Erythroblast (primary cell): ENCODE measurements at places on chromosomes 7 and 10.

DNA sequence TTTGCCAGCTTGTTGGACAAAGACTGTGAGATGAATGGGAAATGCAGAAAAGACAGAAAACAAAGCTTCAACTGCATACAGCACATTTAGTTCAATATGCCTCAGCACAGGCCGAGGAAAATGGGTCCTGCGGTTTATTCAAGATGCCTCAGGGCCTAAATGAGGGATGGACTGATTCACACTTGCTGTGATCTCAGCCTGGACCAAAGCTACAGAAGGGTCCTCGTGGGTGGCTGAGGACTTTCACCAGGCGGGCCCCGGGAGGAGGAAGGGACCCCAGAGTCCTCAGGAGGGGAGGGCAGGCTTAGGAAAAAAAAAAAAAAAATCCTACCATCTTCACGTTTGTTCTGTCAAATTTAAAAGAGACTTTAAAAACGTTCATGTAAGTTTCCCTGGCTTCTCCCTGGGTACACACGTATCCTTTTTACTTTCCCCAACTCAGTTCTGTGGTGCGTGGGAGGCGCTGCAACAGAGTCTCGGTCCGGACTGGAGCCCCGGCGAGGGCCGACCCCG lies 624 bp upstream of the ZNF783 start:
- DNase-seq, result peak; percentile 38

DNA sequence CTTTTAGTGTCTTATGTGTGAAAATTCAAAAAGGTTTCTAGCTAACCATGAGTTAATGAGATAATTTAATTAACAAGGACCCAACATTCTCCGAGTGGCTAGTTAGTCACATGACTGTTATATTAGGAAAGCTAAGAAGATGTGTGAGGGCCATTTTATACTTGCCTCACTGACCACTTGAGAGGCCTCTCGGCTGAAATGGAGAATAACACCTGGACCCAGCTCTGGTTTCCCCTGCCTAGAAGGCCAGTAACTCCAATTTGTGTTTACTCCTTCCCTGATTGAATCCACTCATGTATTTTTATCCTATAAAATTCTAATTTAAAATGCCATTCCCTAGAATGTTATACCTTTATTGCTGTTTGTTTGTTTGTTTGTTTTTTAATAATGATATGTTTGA lies 1091.2 kb downstream of the KCNMA1 start:
- no peak for DNase-seq

- DNase-seq, result no peak
Observed at GRCh38 chr7:50940621-50941020, 157.9 kb upstream of the GRB10 start.

GRCh38 chr7:20896996-20897395 lies 110.3 kb upstream of the SP8 start:
- DNase-seq, result no peak

GRCh38 chr10:125016611-125017202 lies 74.8 kb downstream of the ZRANB1 start:
- DNase-seq, result no peak

DNA sequence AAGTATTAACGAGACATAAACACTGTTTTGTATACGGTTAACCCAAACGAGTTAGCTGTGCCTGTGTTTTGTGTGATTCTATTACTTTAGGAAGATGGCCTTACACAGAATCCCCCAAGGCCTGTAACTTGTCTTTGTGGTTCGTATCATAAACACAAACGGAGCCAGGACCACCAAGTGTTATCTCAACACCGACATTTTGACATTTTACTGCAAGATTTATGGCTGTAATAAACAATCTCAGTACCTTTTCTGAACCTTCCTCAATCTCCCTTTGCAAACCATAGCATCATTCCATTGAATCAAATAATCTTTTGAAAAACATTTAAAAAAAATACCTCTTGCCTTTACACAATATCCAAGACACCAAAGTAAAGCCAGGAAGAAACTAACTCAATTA lies 2.4 kb upstream of the HOXA4 start:
- no peak for DNase-seq

GRCh38 chr10:895324-895723 lies 36.2 kb downstream of the LARP4B start:
- DNase-seq, result no peak

DNA sequence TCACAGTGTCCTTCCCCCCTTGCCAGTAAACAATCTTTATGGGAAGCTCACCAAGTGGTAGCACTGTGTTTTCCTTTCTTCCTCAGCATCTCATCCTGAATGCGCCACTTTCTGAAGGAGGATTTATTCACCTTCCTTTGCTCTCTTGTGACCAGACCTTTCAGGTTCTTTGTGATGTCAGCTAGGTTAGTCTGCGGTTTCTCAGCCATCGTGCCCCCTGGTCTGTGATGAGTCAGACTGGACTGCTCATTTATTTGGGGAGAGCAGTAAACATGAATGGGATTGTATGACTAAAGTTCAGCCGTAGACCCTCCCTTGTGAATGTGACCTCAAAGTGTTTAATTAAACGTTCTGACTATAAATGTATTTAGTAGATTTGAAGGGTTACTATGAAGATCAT lies 235.1 kb upstream of the CELF2 start:
- no peak for DNase-seq

- DNase-seq, result no peak
Observed at GRCh38 chr10:7045891-7046599, 364.8 kb downstream of the SFMBT2 start.

- DNase-seq, result no peak
Observed at GRCh38 chr7:112112822-112113255, 93.4 kb downstream of the DOCK4 start.

DNA sequence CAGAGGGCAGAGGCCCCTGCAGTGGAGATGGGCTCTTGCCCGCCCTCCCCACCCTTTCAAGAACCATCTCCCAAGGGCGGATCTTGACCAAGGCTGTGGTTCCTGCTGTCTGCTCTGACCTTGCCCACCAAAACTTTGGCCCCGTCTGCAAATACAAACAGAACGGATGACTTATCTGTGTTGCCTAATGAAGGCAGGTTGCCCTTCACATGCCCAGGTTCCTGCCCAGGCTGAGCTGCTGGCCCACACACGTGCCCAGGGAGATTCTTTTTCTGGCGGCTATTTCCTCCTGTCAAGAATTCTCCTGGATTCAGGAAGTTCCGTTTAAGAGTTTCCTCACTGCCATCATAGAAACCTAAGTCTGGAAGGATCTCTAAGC lies 78.3 kb downstream of the PROSER2 start:
- DNase-seq, result no peak

GRCh38 chr10:127537924-127538323 lies 11.2 kb upstream of the NPS start:
- no peak for DNase-seq

GRCh38 chr7:95577137-95577536 lies 19.2 kb downstream of the PDK4 start:
- no peak for DNase-seq

DNA sequence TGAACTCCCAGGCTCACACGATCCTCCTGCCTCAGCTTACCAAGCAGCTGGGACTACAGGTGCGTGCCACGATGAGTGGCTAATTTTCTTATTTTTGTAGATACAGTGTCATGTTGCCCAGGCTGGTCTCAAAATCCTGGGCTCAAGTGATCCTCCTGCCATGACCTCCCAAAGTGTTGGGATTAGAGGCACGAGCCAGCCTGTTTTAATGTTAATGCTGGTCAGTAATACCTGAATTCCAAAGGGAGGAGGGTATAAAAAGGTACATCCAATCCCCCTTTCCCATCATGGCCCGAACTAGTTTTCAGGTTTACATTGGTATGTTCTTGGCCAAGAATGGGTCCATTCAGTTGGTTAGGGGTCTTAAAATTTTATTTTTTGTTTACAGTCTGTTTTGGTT lies 329.1 kb downstream of the PARD3 start:
- DNase-seq, result no peak
